ENCODE measurements at places on chromosomes 2 and 18. TPM values are rescaled to one million over a fixed set of nuclear protein-coding genes. Genes with fewer than 3 reads are reported as not detected.

DNA sequence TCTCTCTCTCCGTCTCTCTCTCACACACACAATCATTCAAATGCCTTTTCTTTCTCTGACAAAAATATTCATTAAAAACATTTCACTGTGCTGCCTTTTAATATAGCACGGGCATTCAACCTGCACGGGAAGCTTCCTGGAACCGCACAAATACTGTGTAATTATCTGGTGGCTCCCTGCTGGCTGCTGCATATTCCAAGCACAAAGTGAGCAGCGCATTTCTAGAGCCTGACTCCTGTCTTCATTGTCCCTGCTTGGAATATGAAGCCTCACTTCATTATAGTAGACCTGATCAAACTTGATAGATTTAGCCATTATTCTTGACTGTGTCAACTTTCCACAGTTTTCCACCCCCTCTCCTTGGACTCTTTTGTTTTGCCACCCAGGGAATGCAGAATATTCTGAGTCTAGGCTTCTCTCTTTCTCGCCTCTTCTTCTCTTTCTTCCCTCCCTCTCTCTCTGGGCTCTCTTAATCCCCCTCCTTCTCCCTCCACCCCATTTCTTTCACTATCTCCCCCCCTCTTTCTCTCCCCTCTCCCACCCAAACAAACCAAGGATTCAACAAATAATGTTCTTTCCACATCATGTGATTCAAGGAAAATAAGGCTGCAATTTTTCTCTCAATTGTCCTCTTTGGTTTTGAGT is 672.1 kb upstream of the FANCL start:
- no peak for DNase-seq

GRCh38 chr2:232901736-232902578 is 31.9 kb downstream of the SNORC start:
- peak; percentile 95 for DNase-seq

GRCh38 chr2:240277073-240277806 is 136.8 kb upstream of the OTOS start:
- peak; percentile 30 for DNase-seq

DNA sequence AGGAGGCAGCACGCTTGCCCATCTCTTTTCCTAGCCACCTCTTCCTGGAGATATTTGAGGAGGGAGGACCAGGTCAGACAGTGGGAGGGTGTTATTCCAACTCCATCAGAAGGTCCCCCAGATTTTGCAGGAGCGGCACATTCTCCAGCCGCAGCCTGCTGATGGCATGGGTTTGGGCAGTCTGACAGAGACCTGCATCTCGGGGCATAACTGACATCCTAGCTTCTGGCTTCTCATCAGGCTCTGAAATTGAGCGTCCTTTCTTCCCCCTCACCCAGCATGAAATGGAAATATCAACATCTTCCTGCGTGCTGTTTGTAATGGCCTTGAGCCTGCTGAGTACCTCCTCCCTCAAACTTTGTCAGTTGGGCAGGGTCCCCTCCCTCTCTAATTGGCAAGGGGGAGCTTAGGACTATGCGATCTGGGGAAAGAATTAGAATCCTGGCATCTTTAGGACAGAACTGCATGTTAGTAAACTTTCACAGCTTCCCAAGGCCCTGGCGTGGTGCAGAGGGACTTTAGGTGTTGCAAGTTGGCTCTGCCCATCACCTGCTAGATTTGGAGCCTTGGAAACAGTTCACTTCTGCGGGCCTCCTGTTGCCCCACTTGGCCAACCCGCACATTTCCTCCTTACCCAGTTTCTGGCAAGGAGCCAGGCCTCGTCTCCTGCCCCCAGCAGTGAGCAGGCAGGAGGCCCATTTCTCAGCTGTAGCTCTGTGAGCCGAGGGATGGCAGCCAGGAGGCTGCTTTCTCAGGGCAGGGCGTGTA is 2.2 kb downstream of the ITM2C start:
- peak; percentile 30 for DNase-seq

DNA sequence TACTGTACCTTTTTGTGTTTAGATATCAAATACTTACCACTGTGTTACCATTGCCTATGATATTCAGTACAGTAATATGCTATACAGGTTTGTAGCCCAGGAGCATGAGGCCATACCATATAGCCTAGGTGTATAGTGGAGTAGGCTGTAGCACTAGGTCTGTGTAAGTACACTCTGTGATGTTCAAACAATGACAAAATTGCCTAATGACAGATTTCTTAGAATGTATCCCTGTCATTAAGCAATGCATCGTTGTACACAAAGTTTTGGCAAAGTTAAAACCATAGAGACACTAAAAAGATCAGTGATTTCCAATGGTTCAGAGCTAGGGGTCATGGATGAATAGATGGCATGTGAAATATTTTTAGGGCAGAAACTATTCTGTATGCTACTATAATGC is 415.5 kb downstream of the NCKAP5 start:
- DNase-seq: no peak

DNA sequence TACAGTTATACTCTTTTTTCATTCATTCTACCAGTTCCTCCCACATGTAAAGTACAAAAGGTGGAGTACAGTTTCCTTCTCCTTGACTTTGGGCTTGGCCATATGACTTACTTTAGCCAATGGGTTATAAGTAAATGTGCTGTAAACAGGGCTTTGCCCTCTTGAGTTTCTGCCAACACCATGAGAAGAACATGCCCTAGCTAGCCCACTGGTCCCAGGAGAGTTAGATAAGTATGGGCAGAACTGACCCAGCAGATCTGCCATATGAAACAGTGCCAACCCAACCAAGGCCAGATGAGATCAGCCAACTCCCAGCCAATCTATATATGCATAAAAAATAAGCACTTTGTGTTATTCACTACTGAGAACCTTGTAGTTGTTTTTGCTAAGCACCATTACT is 25.5 kb downstream of the ZC3H8 start:
- DNase-seq: no peak

- DNase-seq: no peak
These were observed 22.3 kb downstream of the CD8A start for GRCh38 chr2:86768189-86768949.

DNA sequence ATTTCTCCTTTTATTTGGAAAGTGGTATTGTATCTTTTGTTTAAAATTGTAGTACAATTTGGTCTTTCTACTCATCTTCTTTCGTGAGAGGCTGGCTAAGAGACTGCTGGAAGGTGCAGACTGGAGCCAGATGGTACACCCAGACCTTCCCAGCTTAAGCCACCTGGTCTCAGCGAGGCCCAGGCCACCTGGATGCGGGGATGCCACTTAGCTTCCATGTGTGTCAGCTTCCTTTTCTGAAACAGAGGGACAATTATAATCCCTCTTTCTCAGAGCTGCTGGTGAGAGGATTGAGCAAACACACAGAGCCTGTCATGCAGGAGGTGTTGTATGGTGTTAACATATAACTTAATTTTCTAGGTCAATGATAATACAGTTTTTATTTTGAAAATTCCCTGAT is 17.4 kb downstream of the FARP2 start:
- DNase-seq: no peak

The TTC39C gene
- total RNA-seq: 19.6 TPM

The CNRIP1 gene
- 22.6 TPM for total RNA-seq

The GAREM1 gene
- 0.17 TPM for total RNA-seq

The RAB6C gene
- total RNA-seq: 0.02 TPM

The SKA1 gene
- total RNA-seq: 37.5 TPM
